ENCODE measurements at places on chromosomes 6 and 20.

GRCh38 chr6:121531658-121532169 lies 96.3 kb downstream of the GJA1 start:
- no peak for DNase-seq

DNA sequence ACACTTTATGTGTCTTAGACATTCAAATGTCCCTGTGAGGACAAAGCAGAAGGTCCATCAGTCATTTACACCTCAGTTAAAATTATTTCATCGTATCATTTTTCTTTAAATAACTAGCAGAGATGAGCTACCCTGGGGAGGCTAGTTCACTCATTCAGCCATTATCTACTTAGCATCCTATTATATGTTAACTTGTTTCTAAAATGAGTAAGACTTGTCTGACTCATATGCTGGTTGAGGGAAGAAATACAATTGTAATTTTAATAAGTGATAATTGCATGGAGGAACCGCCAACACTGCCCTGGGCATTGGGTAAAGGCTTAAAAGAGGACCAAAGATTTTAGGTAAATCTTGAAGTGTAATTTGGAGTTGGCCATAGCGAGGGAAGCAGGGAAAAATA lies 12.4 kb upstream of the PTPRK start:
- no peak for DNase-seq

DNA sequence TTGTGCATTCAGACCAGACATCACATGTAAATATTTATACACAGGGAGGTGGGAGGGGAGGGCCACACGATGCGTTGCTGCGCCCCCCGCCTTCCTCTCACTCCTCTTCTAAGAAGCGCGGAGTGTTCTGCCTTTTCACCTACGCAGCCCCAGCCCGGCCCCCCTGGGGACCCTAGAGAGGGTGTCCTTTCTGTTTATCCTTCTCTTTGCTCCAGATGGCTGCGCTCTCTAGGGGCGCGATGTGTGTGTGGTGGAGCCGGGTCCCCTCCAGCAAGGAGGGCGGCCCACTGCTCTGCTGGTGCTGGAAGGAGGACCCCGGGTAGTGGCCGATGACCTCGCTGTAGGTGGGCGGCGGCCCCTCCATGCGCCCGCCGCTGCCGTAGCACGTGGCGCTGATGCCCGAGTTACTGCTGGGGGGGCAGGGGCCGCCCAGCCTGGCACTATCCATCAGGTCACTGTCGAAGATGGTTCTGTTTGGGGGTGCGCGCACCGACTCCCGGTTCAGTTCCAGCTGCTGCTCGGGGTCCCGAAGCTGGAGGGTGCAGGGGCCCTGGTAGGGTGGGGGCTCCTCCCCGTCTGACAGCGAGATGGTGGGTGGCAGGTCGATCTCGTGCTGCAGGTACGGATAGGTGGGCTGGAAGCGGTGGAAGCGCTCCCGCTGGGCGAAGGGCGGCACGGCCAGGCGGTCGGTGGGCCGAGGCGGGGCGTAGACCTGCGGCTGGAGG lies 31.8 kb upstream of the ZBP1 start:
- no peak for DNase-seq

DNA sequence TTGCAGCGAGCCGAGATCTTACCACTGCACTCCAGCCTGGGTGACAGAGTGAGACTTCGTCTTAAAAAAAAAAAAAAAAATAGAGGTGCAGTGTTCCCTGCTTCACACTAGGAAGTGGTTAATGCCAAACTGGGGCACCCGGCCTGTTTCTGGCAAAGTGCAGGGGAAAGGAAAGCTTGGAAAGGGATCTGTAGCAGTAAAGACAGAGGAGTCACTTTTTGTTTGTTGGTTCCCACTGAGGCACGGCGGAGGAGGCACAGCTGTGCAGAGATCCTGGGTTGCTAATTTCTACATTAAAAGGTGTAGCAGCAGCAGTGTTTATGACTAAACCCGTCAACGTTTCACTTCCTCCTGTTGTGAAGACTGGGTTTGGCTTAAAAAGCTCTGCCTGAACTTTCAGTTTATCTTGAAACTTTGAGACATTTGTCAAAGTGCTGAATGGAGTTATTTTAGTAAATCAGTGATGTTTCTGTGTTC lies 125.6 kb downstream of the CARMIL1 start:
- no peak for DNase-seq

- no peak for DNase-seq
Observed at GRCh38 chr6:145080651-145081050, 654.7 kb downstream of the EPM2A start.

DNA sequence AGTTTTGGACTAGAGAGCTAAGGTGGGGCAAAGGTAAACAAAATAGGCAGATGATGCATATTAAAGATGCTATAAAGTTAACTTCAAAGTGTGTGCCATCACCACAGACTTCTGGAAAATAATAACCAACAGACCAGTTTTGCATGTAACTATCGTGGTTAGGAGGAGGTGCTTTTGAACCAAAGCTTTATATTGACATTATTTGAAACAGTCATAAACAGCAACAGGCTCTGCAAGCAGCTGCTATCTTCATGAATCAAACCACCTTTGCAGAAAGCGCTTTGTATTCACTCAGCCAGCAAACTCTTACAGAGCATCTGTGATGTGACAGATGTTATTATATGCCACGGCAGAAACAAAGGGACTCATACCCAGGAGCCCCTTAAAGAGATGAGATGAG lies 81.9 kb downstream of the CRYBG1 start:
- DNase-seq: no peak

DNA sequence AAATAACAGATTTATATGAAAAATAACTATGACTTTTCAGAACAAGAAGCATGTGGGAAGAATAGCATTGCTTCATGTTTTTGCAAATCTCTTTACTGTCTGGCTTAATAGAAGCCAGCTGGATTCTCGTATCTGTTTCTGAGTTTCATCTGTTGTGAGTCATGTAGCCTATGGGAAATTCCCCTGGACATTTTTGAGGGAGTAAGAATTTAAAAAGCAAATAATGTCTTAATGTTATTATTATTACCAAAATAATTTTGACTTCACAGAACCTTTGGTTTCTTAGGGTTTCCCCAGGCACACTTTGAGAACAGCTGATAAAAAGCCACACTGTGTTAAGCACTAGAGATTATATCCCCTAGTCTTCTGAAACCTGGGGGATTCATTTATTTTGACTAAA lies 75.8 kb downstream of the SYCP2L start:
- no peak for DNase-seq

All from activated naive CD4-positive, alpha-beta T cell (primary cell).